Stimulated activated CD8-positive, alpha-beta memory T cell treated with anti-CD3 and anti-CD28 coated beads, Interleukin-4, amount 100 ng/mL, for 4 hours (primary cell): ENCODE measurements at places on chromosomes 11 and 22.

- DNase-seq: no peak
These were observed 924.6 kb upstream of the FAT3 start for GRCh38 chr11:91299980-91300379.

DNA sequence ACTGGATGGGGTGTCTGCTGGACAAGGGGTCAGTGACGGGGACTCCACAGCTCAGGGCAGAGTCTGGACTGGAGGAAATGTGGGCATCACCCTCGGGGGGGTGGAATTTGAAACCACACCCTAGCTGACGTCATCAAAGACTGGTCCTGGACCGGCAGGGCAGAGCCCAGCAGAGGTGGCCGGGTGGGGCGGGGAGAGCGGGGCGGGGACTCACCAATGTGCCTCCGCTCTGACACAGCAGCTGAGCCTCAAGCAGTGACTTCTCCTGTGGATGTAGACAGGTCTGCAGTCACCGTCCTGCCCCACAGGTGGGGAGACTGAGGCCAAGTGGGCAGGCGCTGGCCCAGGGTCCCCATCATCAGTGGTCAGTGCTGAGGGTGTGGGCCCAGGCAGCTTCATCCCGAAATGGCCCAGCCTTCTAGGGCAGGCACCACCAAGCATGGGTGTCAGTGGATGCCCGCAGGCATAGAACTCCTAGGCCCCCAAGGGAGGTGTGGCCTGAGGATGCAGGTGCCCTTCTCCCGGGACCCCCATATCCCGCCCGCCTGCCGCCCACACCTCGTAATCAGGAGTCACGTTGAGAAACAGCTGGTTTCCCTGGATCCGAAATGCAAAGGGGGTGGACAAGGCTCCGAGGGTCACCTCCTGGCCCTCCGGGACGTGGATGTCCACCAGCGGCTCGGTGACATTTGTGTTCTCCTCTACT, 603 bp downstream of the CDHR5 start:
- no peak for DNase-seq

GRCh38 chr11:117961896-117962295, 24.3 kb upstream of the IL10RA start:
- no peak for DNase-seq

- DNase-seq: no peak
These were observed 93.0 kb upstream of the TOP3B start for GRCh38 chr22:22075382-22076163.

DNA sequence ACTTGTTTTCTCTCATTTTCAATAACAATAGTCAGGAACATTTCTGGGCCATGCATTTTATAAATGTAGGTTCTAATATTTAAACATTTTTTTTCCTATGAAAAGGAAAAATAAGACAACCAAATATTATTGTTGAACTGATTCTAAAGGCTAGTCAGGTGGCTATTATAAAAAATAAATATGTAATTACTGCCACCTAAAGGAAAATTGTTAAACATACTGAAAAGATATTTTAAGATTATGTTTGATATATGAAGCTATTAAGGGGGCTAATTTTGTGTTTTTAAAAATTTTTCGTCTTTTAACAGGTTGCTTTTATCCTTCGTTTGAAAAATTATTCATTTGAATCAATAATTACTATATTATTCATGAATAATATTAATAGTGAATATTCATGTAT, 62.2 kb upstream of the FDX1 start:
- no peak for DNase-seq

DNA sequence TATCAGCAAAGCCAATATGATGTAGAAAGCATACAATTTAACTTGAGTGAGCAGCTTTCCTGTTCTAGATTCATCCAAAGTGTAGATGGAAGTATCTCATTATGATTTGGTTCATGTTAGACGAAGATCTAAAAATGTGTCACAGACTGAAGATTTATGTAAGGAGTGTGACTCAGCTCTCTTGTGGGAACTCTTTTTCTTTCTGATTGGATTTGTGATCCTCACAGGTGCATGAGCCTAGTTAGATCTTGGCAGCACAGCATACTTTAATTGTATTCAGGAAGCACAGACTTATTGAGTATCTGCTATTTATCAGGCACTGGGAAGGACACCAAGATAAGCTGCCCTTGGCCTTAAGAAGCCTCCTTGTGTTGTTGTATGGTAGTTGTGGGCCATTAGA, 147.1 kb downstream of the C11orf91 start:
- DNase-seq: no peak

- DNase-seq: no peak
These were observed 39.8 kb downstream of the OR4C45 start for GRCh38 chr11:50072226-50073112.

GRCh38 chr11:120646206-120646605, 134.7 kb downstream of the GRIK4 start:
- DNase-seq: no peak
